Hepatocyte (in vitro differentiated cells): ENCODE measurements at places on chromosomes 12 and 14.

DNA sequence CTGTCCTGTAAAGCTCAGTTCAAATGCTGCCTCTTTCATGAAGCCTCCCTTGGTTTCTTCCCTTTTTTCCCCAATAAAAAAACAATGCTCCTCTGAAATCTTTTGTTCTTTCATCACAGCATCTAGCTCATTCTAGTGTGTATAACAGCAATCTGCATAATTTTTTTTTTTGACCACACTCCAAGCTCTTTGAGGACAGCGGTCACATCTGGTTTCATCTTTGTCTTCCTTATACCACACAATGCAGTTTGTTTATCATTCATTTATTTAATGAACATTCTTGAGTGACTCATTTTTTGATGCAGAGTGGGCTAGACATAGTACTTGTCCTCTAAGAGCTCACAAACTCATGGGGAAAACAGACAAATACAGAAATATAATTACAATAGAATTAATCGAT lies 7.3 kb downstream of the GNG2 start:
- DNase-seq: no peak

- no peak for DNase-seq
Observed at GRCh38 chr12:62909340-62909739, 25.6 kb downstream of the PPM1H start.

DNA sequence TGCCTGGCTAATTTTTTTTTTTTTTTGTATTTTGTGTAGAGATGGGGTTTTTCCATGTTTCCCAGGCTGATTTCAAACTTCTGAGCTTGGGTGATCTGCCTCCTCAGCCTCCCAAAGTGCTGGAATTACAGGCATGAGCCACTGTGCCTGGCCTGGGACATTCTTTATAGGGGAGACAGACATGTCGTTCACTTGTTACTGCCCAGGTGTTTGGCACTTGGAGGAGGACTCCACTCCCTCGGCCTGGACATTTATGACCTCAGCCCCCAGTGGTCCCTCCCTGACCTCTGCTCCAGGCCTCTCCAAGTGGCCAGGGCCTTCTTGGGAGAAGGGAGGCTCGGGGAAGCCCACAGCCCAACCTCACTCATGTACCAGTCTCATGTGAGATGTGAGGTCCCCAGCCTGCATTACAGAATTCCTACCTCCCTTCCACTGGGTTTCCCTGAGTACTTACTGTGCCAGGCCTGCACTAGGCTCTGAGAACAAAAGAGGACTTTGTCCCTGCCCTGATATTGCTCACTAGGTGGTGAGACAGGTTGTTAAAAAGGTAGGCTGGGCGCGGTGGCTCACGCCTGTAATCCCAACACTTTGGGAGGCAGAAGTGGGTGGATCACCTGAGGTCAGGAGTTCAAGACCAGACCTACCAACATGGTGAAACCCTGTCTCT lies 9.7 kb upstream of the POP5 start:
- DNase-seq: peak; percentile 24

DNA sequence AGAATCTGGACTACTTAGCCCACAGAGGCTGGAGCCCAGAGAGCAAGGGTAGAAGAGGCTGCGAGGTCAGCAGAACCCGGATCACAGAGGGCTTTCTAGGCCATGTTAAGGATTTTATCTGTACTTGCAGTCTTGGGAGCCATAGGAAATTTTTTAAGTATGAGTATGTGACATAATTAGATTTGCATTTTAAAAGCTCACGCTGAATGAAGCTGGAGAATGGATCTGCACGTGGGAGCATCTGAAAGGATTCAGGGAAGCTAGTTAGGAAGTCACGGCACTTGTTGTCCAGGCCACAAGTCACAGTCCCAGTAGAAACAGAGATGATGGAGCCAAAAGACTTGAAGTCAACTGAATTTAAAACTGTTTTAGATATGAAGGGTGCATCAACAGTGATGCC lies 14.1 kb downstream of the CORO1C start:
- DNase-seq: no peak

GRCh38 chr12:56104815-56105608 lies 653 bp downstream of the PA2G4 start:
- peak; percentile 46 for DNase-seq

GRCh38 chr12:8420506-8420905 lies 35.3 kb upstream of the CLEC6A start:
- DNase-seq: peak; percentile 37

DNA sequence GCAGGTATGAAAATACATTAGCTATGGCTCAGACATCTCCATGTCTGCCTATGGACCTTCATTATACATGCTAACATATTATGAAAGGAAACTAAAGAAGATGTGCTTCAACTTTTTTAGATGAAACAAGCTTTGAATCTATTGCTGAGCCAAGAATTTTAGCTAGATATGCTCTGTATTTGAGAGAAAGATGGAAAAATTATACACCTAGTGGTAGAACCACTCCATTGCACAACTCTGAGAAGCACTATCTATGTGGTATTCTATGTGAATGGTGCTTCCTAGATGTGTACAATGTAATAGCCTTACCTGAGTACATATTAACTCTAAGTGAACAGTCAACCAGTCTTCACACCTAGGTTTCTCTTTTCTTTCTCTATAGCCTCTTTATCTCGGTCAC lies 17.3 kb downstream of the EPYC start:
- DNase-seq: no peak

DNA sequence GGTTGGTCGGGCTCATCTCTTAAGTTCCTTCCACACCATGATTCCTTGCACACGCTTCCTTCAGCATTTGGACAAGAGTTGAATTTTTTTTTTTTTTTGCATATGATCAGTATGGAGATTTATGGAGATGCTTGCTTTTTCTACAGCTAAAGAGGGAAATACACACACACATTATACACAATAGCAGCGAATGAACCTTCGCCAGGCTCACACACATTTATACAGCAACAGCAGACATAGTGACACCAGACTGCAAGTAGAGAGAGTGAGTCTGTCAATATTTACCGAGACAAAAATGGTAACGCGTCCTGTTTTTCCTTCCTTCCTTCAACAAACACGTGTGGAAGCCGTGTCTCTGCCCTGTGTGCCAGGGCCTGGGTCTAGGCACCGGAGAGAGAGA lies 897.9 kb downstream of the BCL11B start:
- DNase-seq: no peak

DNA sequence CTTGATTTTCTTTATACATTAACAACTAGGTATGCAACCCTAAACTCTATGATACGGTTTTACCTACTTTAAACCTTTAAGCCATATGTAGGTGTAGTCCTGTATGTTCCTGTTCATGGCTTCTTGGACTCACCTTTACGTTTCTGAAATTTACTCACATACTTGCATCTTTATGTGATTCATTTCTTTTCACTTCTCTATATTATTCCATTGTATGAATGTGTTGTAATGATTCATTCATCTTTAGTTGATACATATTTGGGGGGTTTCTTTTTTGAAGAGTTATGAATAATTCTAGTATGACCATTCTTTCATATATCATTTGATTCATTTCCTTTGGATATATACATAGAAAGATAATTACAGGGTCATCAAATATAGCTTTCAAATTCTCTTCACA lies 2.4 kb upstream of the TAS2R50 start:
- DNase-seq: no peak
